Astrocyte of the hippocampus (primary cell): ENCODE measurements at places on chromosomes 3 and 15.

- DNase-seq: no peak
Measured at GRCh38 chr15:25375557-25375956, 63.3 kb downstream of the UBE3A start.

GRCh38 chr3:169112153-169112892, 551.2 kb downstream of the MECOM start:
- peak; percentile 88 for DNase-seq

- DNase-seq: peak; percentile 68
Measured at GRCh38 chr3:13850161-13850945, 29.5 kb downstream of the WNT7A start.

DNA sequence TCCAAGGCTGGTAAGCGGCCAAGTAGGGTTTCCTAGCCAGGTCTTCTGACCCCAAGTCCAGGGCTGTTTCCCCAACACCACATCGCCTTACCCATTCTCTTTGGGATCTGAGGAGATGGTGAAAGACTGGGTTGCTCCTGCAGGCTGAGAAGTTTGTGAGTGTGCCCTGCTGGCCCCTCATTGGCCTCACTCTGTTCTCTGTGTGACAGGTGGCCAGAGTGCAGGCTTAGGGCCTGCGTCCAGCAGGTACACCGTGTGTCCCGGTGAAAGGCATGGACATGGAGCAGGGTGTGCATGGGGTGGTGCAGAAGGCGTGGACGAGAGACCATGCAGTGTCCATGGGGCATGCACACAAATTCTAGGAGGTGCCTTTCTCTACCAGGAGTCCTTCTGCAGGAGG, 91.3 kb downstream of the DGKG start:
- DNase-seq: no peak

DNA sequence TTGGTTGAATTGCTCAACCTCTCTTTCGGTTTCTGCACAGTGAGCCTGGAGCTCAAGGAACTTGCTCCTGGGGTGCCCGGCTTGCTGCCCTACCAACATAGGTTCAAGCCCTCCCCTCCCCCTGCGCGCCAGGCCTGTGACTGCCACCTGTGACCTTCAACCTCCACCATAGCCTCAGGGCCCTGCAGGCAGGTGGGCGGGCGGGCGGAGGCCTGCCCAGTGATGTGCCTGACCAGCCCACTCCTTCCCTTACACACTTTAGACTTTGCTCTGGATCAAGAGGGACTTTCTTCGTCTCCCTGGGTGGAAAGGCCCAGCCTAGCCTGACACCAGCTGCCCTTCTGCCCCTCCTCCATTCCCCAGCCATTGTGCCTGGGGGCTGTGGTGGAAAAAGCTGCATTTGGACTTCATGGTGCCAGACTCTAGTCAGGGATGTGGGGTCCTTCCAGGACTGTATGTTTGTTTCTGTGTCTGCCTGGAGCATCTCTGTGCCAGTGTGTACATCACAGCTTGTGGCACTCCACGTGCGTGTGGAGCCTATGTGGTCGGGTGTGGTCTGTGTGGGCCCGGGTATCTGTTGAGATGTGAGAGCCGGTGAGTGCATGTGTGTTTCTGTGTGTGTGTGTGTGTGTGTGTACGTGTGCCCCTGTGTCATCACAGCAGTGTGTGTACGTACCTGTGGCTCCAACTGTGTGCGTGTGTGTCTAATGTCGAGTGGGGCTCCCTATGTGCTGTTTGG, 9.5 kb downstream of the PRKCD start:
- no peak for DNase-seq

GRCh38 chr3:149390772-149391212, 13.3 kb upstream of the TM4SF1 start:
- no peak for DNase-seq

GRCh38 chr3:194265996-194266964, 84.8 kb downstream of the CPN2 start:
- DNase-seq: no peak

DNA sequence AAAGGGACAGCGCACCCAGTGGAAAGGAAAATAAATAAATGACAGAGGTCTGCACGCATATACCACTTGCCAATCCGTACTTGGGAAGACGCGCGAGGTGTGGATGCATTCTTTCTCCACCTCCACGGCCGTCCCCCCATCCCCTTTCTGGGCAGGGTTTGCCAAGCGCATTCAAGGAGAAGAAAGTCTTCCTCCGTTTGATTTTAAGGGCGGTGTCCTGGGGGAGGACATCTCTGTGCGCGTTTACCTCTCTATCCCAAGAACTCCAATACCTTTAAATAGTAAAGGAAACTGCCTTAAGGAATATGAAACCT, 576 bp upstream of the MB21D2 start:
- no peak for DNase-seq

DNA sequence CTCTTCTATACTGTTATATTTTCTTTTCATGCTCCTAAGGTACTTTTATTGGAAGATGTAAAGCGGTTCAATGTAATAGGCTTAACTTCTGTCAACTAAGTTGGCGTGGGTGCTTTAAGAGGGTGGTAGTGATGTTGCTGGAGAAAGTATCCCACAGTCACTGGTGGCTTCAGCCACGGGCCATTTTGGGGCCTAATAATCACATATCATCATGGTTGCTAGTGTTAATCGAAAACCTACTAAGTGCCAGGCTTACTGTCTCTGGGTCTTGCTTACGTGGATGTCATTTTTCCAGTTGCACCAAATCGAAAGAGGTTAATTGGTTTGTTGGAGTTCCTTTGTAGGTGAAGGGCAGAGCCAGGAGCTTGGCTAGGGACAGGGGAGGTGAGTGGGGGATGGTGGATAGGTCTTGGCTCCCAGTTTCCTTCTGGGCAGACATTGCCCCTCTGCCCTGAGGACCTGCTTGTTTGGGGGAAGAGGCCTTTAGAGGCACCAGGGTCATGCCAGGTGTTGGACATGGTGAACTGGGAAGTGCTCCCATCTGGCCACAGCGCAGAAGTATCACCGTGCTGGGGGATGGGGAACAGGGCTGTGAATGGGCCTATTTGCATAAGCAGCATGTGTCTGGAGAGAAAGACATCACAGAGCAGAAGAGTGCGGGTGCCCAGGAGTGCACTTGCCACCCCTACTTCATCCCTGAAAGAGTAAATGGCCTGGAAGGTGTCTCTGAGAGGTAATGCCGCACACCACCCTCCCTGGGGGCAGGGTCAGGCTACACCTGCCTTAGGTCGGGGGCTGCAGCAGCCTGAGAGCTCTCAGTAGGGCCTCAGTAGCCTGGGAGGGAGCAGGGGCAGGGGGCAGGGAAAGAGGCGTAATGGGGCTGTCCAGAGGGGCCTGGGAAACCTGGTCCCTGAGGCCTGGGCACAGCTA, 62.4 kb upstream of the POLG start:
- no peak for DNase-seq

DNA sequence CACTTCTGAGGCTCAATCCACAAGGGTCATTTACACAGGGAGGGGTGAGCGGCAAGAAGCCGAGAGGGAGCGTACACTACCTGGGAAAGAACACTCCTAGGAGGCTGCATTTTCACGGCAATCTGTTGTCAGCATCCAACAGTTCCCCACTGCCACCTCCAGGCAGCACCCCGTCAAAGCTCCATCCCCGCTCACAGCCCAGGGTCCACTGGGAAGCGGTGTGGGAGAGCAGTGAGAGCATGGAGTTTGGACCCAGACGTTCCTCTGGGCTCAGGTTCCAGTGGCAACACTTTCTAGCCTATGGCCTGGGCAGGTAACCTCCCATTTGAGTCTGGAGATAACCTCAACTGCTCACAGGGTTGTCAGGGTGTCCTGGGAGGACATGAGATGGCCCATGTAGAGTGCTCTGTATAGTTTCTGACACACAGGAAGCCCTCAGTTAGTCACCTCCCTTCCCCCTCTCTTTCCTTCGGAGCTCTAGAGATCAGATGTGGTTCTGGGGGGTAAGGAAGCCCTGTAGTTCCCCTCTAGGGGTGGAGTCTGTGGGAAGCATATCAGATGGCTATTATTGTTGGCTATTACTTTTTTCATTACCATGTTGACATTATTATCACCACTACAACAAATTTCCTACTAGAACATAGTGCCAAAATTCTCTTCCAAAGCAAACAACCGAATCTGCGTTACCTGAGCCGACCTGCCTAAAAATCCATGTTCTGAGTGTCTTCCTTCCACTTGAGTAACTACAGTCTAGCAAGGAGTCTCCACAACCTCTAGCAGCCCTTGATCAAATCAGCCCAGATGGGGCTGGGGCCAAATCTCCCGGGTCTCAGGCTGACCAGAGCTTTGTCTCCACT, 29.1 kb downstream of the RUVBL1 start:
- no peak for DNase-seq

- no peak for DNase-seq
Measured at GRCh38 chr15:59654046-59654445, 3.3 kb downstream of the GTF2A2 start.

GRCh38 chr3:71611099-71611498, 27.6 kb upstream of the FOXP1 start:
- no peak for DNase-seq

- no peak for DNase-seq
Measured at GRCh38 chr3:69352305-69353087, 33.4 kb downstream of the FRMD4B start.

DNA sequence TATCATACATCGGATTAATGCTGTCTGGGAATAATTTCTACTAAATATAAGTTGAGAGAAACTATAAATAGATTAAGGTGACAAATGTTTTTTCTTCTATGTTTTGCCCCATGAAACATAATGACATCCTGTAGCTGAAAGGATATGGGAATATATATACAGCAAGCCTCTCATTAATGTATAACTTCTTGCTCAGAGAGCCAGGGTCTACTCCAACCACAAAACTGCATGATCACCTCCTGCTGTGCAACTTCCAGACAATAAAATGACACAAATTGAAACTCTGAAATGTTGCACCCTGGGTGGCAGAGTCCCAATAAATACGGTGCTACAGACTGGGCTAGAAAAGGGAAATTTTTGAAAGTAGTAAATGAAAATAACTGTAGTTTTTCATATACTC, 571.9 kb upstream of the CBLB start:
- no peak for DNase-seq

GRCh38 chr15:71116942-71117341, 1.7 kb downstream of the THSD4 start:
- no peak for DNase-seq

DNA sequence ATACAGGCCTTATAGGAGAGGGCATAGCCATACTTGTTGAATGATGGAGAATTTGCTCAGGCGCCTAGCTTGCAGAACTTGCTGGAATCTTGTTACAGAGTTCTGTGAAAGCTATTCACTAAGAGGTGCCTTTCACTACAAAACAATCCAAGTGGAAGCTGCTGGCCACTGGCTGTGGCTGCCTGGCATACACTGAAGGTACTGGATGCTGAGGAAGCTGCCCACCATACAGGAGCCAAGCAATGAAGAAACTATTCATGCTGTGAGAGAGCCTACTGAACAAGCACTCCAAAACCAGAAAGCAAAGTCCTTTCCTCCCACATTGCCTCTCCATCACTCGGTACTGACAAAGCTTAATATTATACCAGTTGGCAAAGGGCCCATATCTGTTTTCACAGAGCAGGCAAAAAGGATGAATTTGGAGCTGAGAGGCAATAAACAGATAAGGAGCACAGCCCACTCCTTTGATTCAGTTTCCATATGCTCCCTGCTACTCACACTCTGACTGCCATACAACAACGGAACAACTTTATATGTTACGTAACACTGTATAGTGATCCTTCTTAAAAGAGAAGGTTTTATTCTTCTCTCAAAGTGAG, 192.6 kb upstream of the ALCAM start:
- peak; percentile 8 for DNase-seq

- DNase-seq: no peak
Measured at GRCh38 chr3:174583396-174583795, 275.7 kb upstream of the NAALADL2 start.

GRCh38 chr15:81023483-81024264, 23.0 kb downstream of the TLNRD1 start:
- peak; percentile 44 for DNase-seq
